SJCRH30 (cell line): ENCODE measurements at places on chromosomes 2 and 18. TPM values are rescaled to one million over a fixed set of nuclear protein-coding genes. Genes with fewer than 3 reads are reported as not detected.

GRCh38 chr2:126644630-126645191 lies 11.2 kb upstream of the GYPC start:
- DNase-seq = no peak

- DNase-seq = no peak
These were observed 13.8 kb downstream of the LAPTM4A start for GRCh38 chr2:20037660-20038059.

DNA sequence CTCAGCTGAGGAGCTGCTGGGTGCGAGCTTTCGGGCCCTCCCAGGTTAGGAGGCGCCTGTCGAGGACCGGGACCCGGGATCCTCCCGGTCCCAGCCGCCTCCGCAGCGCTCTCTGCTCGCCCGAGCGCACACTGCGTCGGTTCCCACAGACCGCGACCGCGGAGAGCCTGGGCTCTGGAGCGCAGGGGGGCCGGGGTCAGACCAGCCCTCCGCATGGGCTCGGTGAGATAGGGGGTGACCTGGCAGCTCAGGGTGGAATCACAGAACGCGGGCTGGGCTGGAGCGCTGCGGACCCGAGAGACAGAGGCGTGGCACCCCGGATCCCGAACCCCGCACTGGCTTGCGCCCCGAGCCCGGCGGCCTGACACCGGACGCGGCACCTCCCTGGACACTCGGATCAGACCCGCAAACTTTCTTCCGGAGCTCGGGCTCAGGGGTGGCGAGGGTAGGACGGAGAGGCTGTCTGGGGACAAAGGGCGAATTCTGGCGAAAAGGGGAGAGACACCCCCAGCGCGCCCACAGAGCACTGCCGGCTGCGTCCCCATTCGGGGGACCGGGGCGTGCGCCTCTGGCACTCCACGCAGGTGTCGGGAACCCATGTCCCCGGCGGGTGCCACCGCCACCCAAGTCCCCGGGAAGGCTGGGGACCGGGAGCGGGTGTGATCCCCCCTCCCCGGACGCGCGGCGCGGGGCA lies 612 bp downstream of the DIPK1C start:
- DNase-seq = no peak

GRCh38 chr2:102187496-102188150 lies 800 bp downstream of the IL1RL2 start:
- no peak for DNase-seq

GPR45 gene
- 0.13 and 0.43 TPM in 2 replicates for total RNA-seq

- DNase-seq = no peak
These were observed 188.9 kb downstream of the C1D start for GRCh38 chr2:67873916-67874315.

RAPGEF4 gene
- total RNA-seq = 5.1 and 6.1 TPM in 2 replicates
